ENCODE measurements at places on chromosomes 6 and 20.

- DNase-seq = no peak
Measured at GRCh38 chr20:12592756-12593155, 416.0 kb upstream of the SPTLC3 start.

GRCh38 chr6:35166520-35166919 is 25.4 kb upstream of the TCP11 start:
- no peak for DNase-seq

DNA sequence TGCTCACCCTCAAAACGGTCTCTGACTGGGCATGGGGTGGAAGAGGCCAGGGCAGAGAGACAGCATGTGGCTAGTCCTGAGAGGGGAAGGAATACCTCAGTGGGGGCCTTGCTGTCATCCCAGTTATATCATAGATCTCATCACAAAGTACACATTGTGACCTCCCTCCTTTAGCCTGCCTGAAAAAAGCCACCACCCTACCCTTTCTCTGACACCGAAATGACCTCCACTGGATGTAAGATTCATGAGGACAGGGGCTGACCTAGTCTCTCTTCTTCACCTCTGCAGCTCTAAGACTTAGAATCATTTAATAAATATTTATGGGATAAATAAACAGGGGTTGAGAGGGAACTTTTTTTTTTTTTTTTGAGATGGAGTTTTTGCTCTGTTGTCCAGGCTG is at the start of gene C20orf173:
TSS of gene C20orf173 (minus strand) at position 101 of the 400 bp plus-strand sequence. CDS start 279 bp downstream, outside the sequence.
- DNase-seq = no peak

DNA sequence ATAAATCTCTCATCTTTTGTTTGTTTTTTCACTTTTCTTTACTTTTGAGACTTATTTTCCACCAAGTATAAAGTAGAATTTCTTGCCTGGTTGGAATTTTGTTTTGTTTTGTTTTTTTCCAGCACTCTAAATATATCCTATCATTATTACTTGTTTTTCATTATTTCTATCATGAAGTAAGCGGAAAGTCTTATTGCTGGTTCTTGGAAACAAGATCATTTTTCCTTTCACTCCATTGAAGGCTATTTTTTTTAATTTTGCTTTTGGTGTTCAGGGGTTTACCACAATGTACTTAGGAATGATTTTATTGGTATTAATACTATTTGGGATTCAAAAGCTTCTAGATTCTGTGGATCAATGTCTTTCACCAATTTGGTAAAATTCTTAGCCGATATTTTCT is 190.1 kb downstream of the LAMA2 start:
- DNase-seq = no peak

DNA sequence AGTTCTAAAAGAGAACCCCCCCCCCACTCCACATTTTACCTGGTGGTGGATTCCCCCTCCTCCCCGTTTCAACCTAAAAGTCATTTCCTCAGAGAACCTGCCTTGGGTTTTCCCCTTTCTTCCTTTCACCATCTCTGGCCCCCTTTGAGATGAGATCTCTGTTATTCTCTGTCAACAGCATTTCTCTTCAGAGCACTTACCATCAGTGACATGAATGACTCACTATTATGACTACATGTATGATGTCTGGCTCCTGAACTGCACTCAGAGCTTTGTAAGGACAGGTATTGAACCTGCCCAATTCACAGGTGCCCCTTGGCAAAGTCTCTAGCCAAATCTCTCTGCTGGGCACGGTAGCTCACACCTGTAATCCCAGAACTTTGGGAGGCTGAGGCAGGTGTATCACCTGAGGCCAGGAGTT is 61.4 kb upstream of the JARID2 start:
- DNase-seq = no peak

DNA sequence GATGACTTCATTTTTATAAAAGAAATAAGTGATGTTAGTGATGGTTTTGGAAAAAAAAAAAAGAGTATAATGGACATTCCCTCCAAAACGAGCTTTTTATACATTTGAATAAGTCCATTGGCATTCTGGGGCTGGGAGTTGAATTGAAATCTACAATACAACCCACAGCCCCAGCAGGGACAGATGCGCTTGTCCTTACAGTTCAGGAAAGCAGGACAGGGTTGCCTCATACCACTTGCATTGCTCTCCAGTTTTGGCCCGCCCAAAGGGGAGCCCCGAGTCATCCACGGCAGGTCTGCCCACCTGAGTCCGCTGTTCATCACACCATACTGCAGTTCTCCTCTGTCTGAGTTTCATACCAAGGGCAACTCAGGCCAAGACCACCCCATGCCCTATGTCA is 46.2 kb downstream of the VAPB start:
- no peak for DNase-seq

- DNase-seq = no peak
Measured at GRCh38 chr6:115358616-115359015, 702.1 kb downstream of the FRK start.

GRCh38 chr6:163036160-163036645 is 308.4 kb downstream of the PACRG start:
- DNase-seq = no peak

DNA sequence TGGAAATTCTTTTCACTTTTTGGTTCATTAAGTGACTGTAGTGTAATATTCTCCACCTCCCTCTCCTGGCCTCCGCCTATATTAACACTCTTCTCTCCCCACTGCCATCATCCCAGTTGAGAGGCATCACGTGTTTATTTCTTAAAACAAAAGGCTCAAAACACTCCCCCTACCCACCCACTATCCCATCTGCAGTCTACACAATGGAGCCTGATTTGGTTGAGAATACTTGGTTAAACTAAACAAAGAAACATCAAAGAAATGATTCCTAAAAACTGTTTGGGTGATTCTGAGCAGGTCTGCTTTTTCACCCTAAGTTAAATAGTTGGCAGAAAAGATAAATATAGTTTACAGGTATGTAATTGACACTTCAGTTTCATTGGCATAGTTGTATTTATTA is 5.9 kb downstream of the TFAP2B start:
- no peak for DNase-seq

GRCh38 chr6:104885518-104886043 is 25.9 kb upstream of the HACE1 start:
- no peak for DNase-seq

DNA sequence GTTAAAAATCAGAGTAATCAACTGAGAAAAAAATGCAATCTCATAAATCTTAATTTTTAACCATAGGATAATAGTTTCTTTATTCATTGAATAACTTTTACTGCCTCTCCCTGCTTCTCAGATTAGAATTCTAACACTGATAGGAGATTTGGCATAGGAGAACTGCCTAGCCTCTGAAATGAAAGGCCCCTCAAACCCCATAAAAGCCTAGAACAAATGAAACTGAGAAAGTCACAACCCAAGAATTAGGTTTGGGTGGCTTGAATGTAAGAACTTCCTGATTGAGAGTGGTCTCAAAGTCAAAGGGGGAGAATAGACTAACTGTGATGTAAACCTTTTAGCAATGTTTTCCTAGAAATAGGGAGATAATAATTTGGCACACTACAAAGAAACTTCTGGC is 52.2 kb downstream of the SAMD5 start:
- no peak for DNase-seq

DNA sequence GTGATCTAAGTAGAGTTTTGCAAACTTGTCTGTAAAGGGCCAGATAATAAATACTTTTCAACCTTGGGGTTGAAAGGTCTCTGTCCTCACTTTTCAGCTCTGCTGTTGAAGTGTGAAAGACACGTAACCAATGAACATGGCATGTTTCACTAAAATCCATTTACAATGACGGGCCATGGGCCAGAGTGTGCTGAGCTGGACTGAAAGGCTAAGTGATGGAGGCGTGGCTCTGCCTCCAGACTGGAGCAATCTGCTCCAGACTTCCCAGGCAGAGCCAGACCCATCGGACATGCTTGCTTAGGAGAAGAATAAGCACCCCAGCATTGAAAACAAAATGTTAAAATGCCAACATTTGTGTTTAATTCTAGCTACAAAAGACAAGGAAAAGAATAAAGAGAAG is 41.4 kb downstream of the SCAND1 start:
- DNase-seq = no peak

DNA sequence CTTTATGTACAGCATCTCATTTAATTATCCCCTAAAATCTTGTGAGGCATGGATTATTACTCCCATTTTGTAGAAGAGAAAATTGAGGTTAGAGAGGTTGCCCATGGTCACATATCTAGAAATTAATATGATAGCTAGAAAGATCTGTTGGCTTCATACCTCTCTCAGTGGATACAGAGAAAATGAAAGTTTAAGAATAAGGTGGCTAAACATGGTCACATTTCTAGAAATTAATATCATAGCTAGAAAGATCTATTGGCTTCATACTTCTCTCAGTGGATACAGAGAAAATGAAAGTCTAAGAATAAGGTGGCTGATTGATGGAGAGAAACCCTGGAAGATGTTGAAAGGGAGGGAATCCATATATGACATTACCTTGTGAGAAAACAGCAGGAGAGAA is 260.7 kb upstream of the MAN1A1 start:
- no peak for DNase-seq

All from NCI-H526 (cell line).